Naive thymus-derived CD8-positive, alpha-beta T cell (primary cell): ENCODE measurements at places on chromosomes 3 and 15. TPM values are rescaled to one million over a fixed set of nuclear protein-coding genes. Genes with fewer than 3 reads are reported as not detected.

DNA sequence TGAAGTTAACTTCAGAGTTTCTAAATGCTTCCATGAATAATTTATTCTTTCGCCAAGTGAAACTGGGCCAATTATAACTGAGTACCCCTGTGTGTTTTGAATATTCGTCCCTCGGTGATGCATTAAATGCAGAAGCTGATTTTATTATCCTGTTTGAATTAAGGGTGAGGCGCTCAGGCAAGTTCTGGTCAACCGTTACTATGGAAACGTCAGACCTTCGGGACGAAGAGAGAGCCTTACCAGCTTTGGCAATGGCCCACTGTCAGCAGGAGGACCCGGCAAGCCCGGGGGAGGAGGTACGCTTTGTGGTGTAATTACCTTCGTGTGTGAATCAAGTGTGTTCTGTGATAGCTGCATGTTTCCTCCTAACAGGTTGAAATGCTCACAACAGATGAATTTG is 239.8 kb downstream of the ITPR1 start:
- H3K4me1 ChIP-seq: peaks cover 41% of the 10 kb centered on the region
- DNase-seq: no peak
- H3K27ac ChIP-seq: no peak overlapping the region
- no peaks in the 10 kb centered on the region for H3K27me3 ChIP-seq

- no peak for DNase-seq
- H3K27ac ChIP-seq: no peak overlapping the region
- H3K4me3 ChIP-seq: no peak overlapping the region
- H3K36me3 ChIP-seq: peaks cover 6% of the 10 kb centered on the region
- H3K4me1 ChIP-seq: no peaks in the 10 kb centered on the region
Measured at GRCh38 chr3:153752405-153753027, 368.7 kb upstream of the ARHGEF26 start.

- no peaks in the 10 kb centered on the region for H3K4me1 ChIP-seq
- no peak overlapping the region for H3K27ac ChIP-seq
- H3K36me3 ChIP-seq: peaks cover 16% of the 10 kb centered on the region
- peaks cover 6% of the 10 kb centered on the region for H3K27me3 ChIP-seq
- no peak overlapping the region for H3K4me3 ChIP-seq
Measured at GRCh38 chr3:131402391-131403039, 20.9 kb downstream of the NUDT16 start.

DNA sequence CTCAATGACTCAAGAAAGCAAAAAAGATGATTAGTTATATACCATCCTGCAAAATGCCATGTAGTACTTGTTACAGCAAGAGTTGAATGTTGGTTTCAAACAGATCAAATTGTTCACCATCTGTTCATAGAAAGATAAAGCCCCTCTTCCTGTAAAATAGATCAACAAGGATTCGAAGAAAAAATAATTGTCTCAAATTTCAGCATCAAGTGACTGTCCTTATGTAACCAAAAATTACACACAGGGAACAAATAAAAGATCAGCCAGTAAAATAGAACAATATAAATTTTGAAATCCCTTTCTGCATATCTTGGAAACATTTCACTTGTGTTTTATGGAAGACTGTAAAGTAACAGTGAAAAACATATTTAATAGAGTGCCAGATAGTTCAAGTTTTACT is 165.1 kb upstream of the STAC start:
- H3K36me3 ChIP-seq: no peaks in the 10 kb centered on the region
- H3K27me3 ChIP-seq: no peaks in the 10 kb centered on the region
- H3K27ac ChIP-seq: no peak overlapping the region
- H3K4me1 ChIP-seq: no peaks in the 10 kb centered on the region
- no peak for DNase-seq

DNA sequence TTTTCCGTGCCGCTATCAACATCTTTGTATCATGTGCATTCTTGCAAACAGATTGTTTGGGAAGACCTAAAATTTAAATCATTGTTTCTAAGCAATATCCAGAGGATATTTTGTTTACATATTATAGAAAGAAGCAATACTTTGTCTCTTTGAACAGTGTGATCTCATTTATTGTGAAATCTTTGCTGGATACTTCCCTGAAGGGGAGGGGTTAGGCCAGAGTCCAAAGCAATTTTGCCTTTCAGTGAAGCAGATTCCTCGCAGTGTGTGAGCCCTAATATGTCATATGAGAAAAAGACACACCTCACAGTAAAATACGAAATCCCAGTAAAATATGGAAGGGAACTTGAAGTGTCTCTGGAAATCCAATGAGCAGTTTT is 158.7 kb upstream of the SLCO3A1 start:
- H3K27ac ChIP-seq: no peak overlapping the region
- no peaks in the 10 kb centered on the region for H3K4me1 ChIP-seq
- H3K27me3 ChIP-seq: peaks cover 4% of the 10 kb centered on the region
- DNase-seq: no peak

- peaks cover 80% of the 10 kb centered on the region for H3K4me1 ChIP-seq
- peak; percentile 71 for DNase-seq
- peak overlapping the region; percentile 100 for H3K4me3 ChIP-seq
- H3K36me3 ChIP-seq: no peaks in the 10 kb centered on the region
- H3K27ac ChIP-seq: peak overlapping the region; percentile 99
Measured at GRCh38 chr15:52677593-52678467, 1.4 kb downstream of the ATOSA start.

GRCh38 chr3:147390589-147391569 is 15.5 kb downstream of the ZIC4 start:
- H3K27ac ChIP-seq: no peak overlapping the region
- H3K4me1 ChIP-seq: peaks cover 12% of the 10 kb centered on the region
- H3K27me3 ChIP-seq: peaks cover 45% of the 10 kb centered on the region
- no peak overlapping the region for H3K4me3 ChIP-seq

DNA sequence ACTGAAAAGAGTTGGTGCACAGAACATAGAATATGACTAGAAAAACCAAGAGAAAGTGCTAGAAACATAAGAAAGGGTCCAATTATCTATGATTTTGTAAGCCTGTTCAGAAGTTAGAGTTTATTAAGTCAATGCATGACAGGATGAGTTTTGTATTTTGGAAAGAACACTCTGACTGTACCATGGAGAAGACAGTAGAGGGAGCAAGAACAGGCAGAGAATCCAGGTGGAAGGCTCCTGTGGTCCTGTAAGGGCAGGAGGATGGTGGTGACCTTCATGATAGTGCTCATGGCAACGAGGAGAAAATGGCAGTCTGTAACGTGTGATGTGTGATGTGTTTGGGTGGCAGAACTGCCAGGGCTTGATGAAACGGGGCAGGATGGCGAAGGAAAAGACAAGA is 249.1 kb downstream of the CTNNB1 start:
- no peak overlapping the region for H3K4me3 ChIP-seq
- no peak for DNase-seq
- peaks cover 24% of the 10 kb centered on the region for H3K36me3 ChIP-seq
- no peaks in the 10 kb centered on the region for H3K4me1 ChIP-seq
- H3K27me3 ChIP-seq: no peaks in the 10 kb centered on the region

GRCh38 chr3:45593708-45594601 is 596 bp upstream of the LIMD1 start:
- H3K27ac ChIP-seq: peak overlapping the region; percentile 95
- no peaks in the 10 kb centered on the region for H3K27me3 ChIP-seq
- no peaks in the 10 kb centered on the region for H3K36me3 ChIP-seq
- peak; percentile 42 for DNase-seq

DNA sequence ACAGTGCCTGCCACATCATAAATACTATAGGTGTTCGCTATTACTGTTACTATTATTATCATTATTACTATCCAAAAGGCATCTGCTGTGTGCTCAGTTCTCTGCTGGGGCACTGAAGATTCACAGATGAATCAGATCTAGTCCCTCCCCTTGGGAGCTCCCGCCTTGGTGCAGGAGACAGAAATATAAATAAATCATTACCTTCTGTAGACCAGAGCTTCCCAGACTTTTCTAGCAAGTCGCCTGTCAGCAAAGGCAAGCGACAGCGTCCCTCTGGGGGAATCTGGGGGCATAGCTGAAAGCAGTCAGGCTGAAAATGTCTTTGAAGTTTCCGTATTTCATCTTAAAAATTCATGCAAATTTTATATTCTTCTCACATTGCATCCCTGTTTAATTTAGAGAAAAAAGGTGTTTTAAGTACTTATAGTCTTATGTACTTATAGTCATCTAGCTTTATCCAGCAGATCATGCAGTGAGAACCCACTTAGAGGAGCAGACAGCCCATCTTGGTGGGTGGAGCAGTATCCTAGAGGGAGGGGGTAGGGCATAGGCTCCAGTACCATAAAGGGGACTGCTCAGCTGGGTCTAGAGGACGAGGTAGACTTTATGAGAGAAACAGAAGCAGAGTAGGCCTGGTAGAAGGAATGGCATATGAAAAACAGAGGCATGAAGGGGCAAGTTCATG is 10.4 kb upstream of the BRPF1 start:
- no peaks in the 10 kb centered on the region for H3K36me3 ChIP-seq
- no peak overlapping the region for H3K27ac ChIP-seq
- no peaks in the 10 kb centered on the region for H3K27me3 ChIP-seq
- no peak for DNase-seq

GRCh38 chr3:24287755-24288450 is 206.7 kb downstream of the THRB start:
- no peaks in the 10 kb centered on the region for H3K4me1 ChIP-seq
- H3K36me3 ChIP-seq: no peaks in the 10 kb centered on the region
- no peak for DNase-seq

DNA sequence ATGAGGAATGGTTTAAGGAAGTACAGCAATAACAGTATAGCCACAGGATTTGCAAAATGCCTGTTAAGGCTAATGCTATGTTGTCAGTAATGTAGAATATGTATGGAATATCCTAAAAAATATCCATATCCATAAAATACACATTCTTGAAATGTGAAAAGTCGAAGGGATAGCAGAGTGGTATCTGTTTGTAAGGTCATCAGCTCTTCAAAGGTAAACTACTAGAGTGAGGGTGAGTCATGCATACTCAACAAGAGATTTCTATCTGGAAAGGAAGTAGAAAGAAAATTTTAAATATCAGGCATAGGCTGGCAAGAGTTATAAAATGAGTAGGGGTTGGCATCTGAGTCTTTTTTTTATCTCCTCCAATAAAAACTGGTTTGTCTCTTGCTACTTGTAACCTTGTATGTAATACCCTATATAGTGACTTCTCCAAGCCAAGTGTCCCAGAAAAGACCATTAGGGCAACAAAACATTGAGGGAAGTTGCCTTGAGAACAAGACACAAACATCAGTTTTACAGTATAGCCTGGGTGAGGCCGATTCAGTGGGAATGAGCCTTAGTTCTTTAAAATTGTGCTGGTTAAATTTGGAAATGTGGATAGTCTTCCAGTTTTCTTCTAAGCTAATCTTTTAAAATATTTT is 103.1 kb downstream of the SPATA16 start:
- no peak for DNase-seq
- H3K4me1 ChIP-seq: no peaks in the 10 kb centered on the region
- no peaks in the 10 kb centered on the region for H3K36me3 ChIP-seq
- H3K27ac ChIP-seq: no peak overlapping the region
- no peaks in the 10 kb centered on the region for H3K27me3 ChIP-seq
- H3K4me3 ChIP-seq: no peak overlapping the region

GRCh38 chr3:9930804-9931418 is 2.7 kb upstream of the CRELD1 start:
- no peaks in the 10 kb centered on the region for H3K27me3 ChIP-seq
- peak overlapping the region; percentile 53 for H3K4me3 ChIP-seq
- no peaks in the 10 kb centered on the region for H3K36me3 ChIP-seq
- DNase-seq: no peak

LRRIQ4 gene
- total RNA-seq: not detected

CFAP91 gene
- 0.25 TPM for total RNA-seq

HSPBAP1 gene
- total RNA-seq: 22.1 TPM

DAPK2 gene
- 1.3 TPM for total RNA-seq

CPNE9 gene
- total RNA-seq: not detected
